NCI-H1417 treated with DMSO at 0.1 percent for 48 hours (cell line): ENCODE measurements at places on chromosomes 1 and 21.
A peak's percentile ranks its signal among the peaks of the same experiment; 100 is the strongest.

- DNase-seq = no peak
Measured at GRCh38 chr1:60809204-60809980, 273.0 kb upstream of the NFIA start.

- peak; percentile 53 for DNase-seq
Measured at GRCh38 chr1:187264995-187265602, 436.4 kb downstream of the PLA2G4A start.

GRCh38 chr1:70436622-70437251 is 25.7 kb downstream of the CTH start:
- no peak for DNase-seq

GRCh38 chr1:233289676-233290075 is 5.8 kb downstream of the PCNX2 start:
- no peak for DNase-seq

GRCh38 chr1:162397039-162397448 is 14.9 kb downstream of the SH2D1B start:
- no peak for DNase-seq

- peak; percentile 41 for DNase-seq
Measured at GRCh38 chr1:20368866-20369470, 78.3 kb downstream of the VWA5B1 start.

- no peak for DNase-seq
Measured at GRCh38 chr1:65044411-65044810, 78.1 kb upstream of the JAK1 start.

- no peak for DNase-seq
Measured at GRCh38 chr1:227893300-227893948, 54.3 kb downstream of the WNT9A start.

DNA sequence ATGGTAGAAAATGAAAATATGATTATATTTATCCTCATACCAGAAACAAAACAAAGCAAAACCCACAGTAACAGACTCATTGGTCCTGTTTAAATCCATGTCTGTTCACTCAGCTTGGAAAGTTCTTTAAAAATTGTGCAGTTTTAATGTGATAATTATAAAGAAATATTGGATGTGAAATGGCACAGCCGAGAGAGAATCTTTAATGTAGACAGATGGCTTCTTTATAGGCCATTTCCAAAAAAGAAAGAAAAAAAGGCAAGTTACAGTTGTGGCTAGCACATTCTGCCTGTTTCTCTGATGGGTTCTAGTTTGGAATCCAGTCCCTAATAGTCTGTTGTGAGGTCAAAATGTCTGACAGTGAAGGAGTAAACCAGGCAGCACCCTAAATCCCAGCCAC is 62.0 kb downstream of the SH3BGR start:
- no peak for DNase-seq

DNA sequence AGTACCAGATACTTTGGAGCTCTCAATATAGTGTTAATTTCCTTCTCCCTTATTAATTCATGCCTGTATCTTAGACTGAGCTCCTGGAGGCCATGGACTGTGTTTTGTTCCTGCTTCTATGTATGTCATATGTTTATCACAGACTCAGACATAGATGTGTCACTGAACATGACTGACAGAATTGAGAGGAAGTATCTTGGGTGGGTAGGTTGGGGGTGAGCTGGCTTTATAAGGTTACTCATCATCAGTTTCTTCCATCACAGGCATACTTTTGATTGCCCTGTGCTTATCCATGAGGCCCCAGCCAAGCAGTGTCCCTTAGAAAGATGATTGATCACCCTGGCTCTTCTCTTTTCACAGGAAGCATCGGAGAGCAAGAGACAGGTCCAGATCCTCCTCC is 5.6 kb upstream of the SH3D21 start:
- DNase-seq = no peak

DNA sequence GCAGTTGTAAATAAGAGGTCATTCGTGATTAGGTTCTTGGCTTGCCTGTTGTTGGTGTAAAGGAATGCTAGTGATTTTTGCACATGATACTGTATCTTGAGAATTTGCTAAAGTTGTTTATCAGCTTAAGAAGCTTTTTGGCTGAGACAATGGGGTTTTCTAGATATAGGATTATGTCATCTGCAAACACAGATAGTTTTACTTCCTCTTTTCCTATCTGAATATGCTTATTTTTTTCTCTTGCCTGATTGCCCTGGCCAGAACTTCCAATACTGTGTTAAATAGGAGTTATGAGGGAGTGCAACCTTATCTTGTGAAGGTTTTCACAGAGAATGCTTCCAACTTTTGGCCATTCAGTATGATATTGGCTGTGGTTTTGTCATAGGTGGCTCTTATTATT is 576.1 kb upstream of the RGS18 start:
- no peak for DNase-seq

- no peak for DNase-seq
Measured at GRCh38 chr21:34669149-34669879, 520 bp downstream of the CLIC6 start.

DNA sequence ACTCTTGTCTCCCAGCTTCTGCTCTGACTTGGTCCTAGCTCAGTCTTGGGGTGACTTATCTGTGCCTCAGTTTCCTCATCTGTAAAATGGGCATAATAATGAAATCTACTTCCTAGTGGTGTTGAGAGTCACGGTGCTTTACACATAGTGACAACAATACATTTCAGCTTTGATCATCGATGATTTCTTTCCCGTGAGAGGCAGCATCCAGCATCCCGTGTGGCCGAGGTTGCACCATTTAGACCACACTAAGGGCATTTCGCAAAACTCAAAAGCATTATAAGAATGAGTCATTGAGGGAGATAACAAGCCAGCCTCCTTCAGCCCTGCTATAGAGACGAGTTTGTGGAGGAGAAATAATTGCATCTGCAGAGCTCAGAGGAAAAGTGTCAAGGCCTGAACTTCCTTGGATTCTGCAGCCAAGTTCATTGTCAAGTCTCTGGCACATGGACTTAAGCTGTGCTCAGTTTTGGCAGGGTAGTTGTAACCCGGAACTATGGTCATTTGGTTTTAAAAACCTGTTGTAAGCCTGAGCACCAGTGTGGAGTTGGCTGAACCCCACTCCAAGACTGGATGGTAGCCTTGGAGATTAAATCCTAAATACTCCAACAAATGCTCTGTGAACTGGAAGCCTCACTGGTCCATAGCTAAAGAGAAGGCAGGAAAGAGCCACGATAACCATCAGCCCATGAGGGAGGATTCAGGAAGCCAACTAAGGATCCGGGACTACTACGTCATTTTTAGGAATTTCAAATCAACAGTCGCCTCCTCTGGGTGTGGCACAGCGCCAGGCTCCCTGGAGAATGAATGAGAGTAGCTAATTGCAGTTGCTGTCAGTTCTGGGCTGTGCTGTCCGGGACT is 64.2 kb downstream of the TCP10L start:
- no peak for DNase-seq

DNA sequence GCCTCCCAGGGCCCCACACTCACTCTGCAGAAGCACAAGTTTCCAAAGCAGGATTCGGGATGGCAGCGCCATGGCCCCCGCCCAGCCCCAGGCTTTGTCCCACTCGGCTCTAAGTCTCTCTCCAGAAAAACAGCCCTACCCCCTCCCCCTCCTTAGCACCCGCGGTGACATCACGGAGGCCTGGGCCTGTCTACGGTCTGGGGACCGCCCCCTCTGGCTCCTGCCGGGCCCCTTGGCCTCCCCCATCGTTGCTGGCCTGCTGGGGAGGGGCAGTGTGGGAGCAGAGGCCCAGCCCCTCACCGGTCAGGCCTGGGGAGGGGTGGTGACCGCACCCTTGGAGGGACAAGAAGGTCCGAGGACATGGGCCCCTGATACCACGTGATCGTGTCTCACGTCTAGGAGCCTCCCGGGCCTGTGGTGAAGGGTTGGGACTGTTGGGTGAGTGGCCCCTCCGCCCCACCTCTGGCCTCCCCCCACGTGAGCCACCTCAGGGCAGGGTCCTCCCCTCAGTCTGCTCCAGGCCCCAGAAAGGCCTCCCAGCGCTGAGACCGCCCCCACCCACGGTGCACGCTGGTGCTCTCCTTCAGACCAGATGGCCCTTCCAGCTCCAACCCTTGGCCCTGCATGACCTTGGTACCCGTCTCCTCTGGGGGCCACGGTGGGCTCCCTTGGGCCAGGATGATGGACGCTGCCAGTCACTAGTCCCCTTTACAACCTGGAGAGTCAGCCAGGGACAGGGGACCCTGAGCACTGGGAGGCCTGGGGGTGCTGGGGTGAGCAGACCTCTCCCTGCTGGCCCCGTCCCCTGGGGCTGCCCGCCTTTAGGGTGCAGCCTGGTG is at the start of gene MXRA8:
Gene MXRA8 (minus strand): TSS at position 123 of the 839 bp plus-strand sequence. CDS start 51 bp downstream, at position 72.
- no peak for DNase-seq

- DNase-seq = no peak
Measured at GRCh38 chr1:218742467-218743262, 397.5 kb downstream of the TGFB2 start.
